AG20443 (cell line): ENCODE measurements at places on chromosomes 2 and 18.

- peak; percentile 17 for DNase-seq
Measured at GRCh38 chr18:55179425-55179824, 220.2 kb upstream of the CCDC68 start.

- DNase-seq, result no peak
Measured at GRCh38 chr18:4125627-4126230, 329.4 kb downstream of the DLGAP1 start.

- peak; percentile 24 for DNase-seq
Measured at GRCh38 chr18:49178736-49179135, 228.0 kb upstream of the SMAD7 start.

- no peak for DNase-seq
Measured at GRCh38 chr2:43478412-43479086, 117.3 kb downstream of the THADA start.
